NCI-H187 (cell line): ENCODE measurements at places on chromosomes 4 and X.
A peak's percentile ranks its signal among the peaks of the same experiment; 100 is the strongest.

DNA sequence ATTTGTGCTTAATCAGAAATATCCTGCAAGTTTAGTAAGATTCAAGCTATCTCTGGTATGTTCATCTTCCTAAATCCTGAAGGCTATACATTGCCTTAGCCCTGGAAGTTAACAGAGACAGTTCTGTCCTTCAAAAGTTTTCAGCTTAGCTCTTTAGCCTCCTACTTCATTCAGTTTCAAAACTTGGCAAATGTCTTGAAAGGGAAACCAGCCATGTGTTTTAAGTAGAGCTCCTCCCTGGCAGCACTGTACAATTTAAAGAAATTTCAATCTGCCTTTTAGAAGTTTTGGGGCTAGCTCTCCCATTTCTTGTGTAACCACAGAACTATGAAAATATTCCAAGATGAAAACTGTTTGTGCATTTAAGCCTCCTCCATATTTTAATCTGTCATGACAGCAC lies 47.0 kb downstream of the FANCB start:
- DNase-seq = no peak

GRCh38 chr4:110122201-110122600 lies 76.2 kb downstream of the ELOVL6 start:
- DNase-seq = no peak

DNA sequence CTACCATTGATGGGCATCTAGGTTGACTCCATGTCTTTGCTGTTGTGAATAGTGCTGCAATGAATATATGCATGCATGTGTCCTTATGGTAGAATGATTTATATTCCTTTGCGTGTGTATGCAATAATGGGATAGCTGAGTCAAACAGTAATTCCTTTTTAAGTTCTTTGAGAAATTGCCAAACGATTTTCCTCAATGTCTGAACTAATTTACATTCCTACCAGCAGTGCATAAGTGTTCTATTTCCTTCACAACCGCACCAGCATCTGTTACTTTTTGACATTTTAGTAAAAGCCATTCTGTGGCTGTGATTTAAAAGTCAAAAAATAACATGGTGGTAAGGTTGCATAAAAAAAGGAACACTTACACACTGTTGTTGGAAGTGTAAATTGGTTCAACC lies 103.1 kb upstream of the FAM47B start:
- no peak for DNase-seq

- DNase-seq = no peak
These were observed 6.5 kb upstream of the TSPAN5 start for GRCh38 chr4:98664959-98665358.

- peak; percentile 55 for DNase-seq
These were observed 46.9 kb downstream of the SEPTIN11 start for GRCh38 chr4:76996445-76996844.

DNA sequence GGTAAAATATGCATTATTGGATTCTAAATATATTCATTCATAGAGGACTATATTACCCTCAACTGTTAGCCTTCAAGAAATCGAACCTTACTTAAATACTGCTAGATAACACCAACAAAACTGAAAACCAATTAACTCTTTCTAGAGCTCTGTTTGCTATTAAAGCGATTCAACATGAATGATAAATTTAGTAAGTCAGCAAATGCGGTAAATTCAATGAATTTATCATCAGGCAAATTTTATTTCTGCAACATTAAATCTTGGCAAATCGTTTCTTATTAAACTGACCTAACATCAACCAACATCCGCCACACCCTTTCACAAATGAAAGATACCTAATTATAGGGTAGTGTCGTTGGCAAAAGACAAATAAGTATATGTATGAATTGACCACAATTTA lies 26.4 kb upstream of the HELT start:
- no peak for DNase-seq
